ENCODE measurements at places on chromosomes 6 and 20.

DNA sequence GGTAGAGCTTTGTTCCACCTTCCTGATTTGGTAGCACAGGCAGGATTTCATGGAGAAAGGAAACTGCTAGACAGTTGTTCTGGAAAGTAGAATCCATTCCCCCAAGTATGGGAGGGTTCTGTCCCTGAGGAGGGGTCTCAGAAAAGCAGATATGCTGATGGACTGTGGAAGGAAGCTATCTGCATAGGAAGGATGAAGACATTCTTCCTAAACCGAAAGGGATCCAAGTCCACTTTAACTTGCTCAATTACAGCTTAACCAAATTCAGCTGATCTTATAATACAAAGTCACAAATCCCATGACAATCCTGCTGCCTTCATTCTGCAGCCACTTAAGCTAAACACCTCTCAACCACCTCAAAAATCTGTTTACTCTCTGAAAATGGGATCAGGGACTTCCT is 2.6 kb downstream of the MAN1A1 start:
- no peak for DNase-seq

GRCh38 chr20:19915111-19915798 is 101.9 kb upstream of the NAA20 start:
- no peak for DNase-seq

- DNase-seq = no peak
These were observed 152.1 kb upstream of the FLRT3 start for GRCh38 chr20:14489544-14489943.

DNA sequence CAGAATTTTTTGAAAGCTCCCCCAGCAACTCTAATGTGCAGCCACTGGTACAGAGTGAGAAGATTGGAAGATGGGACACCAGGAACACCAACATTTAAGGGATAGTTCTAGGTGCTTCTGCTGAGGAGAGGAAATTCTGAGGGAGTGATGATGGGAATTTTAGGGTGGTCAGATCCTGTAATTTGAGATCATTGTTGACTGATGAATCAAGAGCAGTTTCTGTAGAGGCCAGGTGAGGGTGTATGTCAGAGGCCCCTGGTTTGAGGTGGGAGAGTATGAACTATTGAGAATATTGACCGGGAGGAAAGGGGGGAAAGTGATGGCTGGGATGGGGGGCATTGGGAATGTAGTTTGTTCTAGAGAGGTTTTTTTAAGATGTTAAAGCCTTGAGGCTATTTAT is 47.2 kb downstream of the PTPRA start:
- no peak for DNase-seq

GRCh38 chr6:3729603-3730344 is 21.7 kb downstream of the PXDC1 start:
- no peak for DNase-seq

GRCh38 chr20:61661025-61661424 is 404.7 kb downstream of the TAF4 start:
- DNase-seq = no peak

DNA sequence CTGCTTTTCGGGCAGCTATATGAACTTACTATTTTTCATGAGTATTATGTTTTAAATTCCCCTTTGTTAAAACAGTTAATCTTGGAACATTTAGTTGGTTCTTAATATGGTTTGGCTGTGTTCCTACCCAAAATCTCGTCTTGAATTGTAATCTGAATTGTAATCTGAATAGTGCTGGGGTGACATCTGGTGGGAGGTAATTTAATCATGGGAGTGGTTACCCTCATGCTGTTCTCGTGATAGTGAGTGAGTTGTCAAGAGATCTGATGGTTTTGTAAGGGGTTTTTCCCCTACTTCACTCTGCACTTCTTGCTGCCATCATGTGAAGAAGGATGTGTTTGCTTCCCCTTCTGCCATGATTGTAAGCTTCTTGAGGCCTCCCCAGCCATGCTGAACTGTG is 305.4 kb upstream of the MAP3K7 start:
- DNase-seq = no peak

DNA sequence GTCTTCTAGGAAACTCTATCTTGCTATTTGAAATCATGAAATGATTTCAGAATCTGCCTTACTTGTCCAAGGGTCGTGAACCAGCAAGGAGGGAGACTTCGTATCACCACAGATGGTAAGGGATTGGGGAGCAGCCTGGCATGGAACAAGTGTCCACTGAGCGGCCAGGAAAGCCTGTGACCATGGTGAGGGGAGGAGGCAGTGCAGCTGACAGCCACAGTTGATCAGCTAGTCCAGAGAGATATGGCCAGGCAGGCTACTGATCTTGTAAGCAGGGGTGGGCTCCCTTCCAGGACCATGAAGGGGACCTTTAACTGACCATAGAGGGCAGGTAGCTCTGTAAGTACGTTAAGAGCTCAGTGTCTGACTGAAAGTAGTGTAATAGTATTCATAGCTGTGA is 96.8 kb upstream of the TENT5A start:
- DNase-seq = no peak

DNA sequence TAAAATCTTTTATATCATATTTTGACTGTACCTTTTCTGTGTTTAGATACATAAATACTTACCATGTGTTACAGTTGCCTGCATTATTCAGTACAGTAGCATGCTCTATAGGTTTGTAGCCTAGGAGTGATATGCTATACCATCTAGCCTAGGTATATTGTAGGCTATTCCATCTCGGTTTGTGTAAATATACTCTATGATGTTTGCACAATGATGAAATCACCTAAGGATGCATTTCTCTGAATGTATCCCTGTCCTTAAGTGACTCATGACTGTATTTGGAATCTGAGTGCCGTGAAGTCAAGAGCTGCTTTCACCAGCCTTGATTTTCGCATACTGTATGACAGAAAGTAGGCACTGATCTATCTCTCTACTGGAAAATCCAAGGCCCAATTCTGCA is 129.9 kb downstream of the UTRN start:
- DNase-seq = peak; percentile 82

- no peak for DNase-seq
These were observed 33.8 kb upstream of the AKAP12 start for GRCh38 chr6:151205721-151206600.

DNA sequence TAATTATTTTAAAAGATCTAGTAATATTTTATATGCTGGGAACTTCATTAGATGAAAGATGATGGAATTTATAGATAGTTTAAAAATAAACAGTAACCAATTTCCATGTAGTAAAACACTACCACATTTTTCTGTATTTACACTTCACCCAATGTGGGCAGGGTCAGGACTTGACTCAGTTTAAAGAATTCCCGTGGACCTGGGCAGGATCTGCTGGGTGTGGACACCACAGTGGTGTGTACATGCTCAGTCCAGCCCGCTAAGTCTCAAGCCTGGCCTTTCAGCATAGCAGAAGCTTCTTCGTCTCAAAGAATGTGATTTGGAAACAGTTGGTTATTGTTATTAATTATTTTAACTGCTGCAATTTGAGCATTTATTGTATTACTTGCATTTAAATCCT is 364.2 kb downstream of the SYNE1 start:
- DNase-seq = peak; percentile 61

GRCh38 chr20:11378252-11378651 is 539.4 kb upstream of the BTBD3 start:
- DNase-seq = no peak

DNA sequence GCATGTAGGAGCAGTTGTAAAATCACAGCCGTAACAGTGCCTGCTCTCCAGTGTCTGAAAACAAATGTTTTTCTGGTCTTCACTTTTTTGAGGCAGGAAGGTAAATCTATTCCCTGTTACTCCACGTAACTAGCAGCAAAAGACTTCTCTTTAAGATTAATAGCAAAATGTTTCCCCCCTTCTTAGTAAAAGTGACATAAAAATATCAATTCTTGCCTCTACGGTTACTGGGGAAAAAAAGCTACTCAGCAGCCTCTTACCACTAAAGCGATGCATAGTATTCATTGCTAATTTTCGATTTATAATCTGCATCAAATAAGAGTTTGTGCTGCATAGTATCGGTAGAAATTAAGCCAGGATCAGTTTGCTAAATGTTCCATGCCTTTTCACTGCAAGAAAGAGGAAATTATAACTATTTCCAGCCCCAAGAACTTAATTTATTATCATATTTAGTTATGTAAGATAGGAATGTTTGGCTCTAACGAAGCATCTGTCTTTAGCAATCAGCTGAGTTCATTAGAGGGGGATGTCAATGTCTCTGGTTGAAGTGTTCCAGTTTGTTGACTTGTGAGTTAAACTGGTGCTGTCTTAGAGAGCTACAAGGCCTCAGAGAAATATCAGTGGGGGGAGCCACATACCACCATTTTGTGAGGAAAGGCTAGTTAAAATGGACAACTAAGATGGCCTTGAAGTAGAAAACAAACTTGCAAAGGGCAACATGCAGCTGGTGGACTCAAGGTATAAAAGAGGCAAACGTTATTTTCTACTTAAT is 617 bp upstream of the TSPYL1 start:
- peak; percentile 17 for DNase-seq

- no peak for DNase-seq
These were observed 145.1 kb upstream of the PRDM1 start for GRCh38 chr6:105940990-105941389.

DNA sequence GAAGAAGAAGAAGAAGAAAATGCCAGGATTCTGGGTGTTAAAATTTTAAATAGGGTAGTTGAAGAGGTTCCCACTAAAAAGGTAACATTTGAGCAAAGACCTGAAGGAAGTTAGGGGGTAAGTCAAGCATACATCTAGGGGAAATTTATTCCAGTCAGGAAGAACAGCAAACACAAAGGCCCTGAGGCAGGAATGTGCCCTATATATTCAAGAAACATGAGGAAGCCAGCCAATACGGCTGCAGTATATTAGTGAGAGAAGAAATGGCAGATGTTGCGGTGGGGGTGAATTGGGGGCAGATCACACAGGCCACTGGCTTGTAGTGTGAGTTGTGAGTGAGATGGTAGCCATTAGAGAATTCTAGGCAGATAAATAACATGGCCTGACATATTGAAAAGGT is 6.0 kb downstream of the ZNF76 start:
- no peak for DNase-seq

GRCh38 chr20:41355598-41356203 is 10.9 kb downstream of the EMILIN3 start:
- DNase-seq = no peak

DNA sequence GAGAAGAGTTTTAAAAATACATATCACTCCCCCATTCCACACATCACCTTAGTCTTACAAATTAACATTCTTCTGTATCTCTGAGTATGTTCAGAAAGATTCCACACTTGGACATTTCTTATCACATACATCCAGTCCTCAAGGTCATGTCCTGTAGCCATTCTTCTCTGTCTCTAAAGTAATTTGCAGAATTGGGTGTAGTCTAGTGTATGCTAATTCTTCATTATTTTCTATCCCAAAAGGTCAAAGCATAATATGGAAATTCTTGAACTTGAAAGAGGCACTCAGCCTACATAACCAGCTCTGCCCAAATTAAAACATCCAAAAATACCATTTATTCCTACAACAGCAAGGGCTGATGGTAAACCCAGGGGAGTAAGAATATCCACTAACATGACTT is 286.0 kb downstream of the HAO1 start:
- DNase-seq = no peak

GRCh38 chr6:23566418-23566817 is 559.6 kb upstream of the NRSN1 start:
- no peak for DNase-seq
